NCI-H2029 treated with DMSO at 0.1 percent for 48 hours (cell line): ENCODE measurements at places on chromosomes 6 and 20.

DNA sequence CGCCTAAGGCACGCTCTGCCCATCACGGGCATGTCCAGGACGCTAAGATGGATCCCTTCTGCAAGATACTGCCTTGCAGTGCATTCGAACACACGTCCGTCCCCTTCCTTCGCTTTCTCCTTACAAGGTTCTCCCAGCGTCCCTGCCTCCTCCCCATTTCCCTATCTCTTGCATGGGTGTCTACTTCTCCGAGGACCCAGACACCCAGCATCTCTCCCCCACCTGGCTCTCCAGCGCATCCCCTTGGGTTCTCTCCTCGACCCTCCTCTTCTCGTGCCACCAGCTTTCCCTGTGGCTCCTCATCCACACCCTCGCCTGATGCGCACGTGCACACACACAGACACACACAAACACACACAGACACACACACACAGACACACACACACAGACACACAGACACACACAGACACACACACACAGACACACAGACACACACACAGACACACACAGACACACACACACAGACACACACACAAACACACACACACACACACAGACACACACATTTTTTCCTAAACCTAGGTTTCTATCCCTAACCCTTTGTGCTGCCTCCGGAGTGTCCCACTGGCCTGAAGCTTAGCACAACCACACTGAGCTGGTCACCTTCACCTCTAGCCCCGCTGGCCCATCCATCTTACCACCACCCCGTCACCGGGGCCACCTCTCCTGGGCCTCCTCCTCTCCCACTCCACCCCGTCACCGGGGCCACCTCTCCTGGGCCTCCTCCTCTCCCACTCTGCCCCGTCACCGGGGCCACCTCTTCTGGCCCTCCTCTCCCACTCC is 31.9 kb downstream of the ANKRD60 start:
- no peak for DNase-seq

DNA sequence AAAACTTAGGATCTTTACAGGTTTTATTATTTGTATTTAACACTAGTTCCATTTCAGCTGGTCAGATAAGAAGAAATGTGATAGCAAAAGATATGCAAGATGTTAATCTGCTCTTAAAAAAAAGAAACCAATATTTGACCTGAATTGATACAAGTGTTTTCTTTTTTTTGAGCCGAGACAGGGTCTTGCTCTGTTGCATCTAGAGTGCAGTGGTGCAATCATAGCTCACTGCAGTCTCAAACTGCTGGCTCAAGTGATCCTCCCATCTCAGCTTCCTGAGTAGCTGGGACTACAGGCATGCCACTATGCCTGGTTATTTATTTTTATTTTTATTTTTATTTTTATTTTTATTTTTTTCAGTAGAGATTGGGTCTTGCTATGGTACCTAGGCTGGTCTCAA is 133.0 kb downstream of the GMPR start:
- no peak for DNase-seq

- DNase-seq, result no peak
These were observed 230.7 kb upstream of the MARCKS start for GRCh38 chr6:113626475-113626874.

GRCh38 chr6:141677598-141678211 is 455.0 kb upstream of the GJE1 start:
- no peak for DNase-seq

GRCh38 chr6:129882510-129883023 is 21.5 kb upstream of the TMEM244 start:
- DNase-seq, result no peak

DNA sequence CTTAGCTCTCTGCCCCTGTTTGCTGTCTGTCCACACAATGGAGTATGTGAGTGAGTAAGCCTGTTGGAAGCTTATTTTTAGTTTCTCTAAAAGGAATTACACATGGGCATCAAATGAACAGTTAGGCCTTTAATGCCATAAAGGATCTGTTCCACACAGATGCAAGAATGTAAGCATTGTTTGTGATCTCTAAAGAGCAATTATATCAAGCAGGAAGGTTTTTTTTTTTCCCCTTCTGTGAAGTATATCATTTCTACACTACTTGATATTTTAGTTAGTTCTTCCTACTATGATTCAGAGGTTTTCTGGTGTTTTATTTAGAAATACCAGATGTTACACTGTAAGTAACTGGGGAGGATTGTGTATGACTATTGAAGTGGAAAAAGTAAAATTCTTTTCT is 627.5 kb downstream of the COL12A1 start:
- DNase-seq, result no peak

DNA sequence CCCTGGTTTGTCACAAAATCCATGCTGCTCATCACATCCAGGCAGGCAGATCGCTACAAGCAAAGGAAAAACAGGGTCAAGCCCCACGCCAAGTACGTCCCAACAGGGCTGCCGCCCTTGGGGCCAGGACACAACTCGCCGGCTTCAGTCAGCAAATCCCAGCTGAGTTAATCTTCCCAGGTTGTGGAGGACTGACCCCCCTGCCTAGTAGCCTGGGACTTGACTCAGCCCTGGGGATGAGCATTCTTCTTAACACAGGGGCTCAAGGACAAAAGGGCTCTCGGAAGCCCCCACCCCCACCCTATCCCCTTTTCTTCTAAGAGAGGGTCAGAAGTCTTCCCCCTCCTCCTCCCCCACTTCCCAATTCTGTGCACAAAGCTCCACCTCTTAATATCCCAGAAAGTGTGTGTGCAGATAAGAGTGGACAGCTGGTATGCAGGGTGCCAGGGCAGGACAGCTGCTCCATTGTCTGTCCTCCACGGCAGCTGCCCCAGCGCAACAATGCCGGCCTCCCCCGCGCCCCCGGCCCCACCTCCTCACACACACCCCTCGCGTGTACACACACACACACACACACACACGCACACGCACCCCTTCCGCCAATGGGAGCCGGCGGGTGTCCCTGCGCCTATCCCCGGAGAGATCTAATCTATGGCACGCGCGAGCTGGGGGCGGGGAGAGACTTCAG is 4.5 kb downstream of the DLL1 start:
- no peak for DNase-seq

DNA sequence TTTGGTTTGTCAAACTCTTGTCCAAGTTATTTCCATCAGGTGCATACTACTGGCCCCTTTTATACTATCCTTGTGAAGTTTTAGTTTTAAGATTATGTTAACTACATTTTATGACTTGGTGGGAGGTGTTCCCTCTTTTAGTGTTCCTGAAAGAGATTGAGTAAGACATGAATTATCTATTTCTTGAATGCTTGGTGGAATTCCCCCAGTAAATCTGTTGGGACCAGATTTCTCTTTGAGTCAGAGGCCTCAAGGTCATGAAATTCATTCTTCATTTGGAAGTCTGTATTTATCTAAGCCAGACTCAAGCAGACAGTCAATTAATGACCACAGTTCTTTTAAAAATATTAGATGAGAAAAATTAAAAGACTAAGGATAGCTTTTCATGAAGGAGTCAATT is 81.3 kb downstream of the MOXD1 start:
- DNase-seq, result no peak

DNA sequence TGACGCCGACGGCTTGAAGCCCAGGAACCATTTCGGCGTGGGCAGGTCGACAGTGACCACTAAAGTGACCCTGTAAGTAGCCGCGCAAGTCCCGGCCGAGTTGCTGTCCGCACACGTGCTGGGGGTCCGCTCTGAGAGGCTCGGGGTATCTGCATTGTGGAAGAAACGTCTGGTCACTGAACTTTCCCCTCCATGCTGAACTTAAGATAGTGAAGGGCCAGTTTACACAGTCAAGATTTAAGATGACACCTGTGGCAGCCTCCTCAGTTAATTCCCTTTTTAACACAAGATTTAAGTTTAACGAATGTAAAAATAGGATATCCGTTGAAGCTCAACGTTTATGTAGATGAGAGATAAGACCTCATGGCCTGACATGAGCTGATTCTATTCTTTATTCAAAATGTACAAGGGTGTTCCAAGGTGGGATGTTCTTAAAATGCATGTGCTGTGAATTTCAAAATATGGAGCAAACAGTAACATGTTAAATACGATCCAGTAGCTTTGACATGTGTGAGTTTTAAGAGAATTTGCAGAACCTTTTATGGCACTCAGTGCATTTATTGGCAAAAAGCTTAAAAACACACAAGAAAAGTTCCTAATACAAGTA is 116.2 kb downstream of the RTN4IP1 start:
- no peak for DNase-seq

- no peak for DNase-seq
These were observed 3.2 kb downstream of the SLC22A7 start for GRCh38 chr6:43301081-43301870.

GRCh38 chr6:20211941-20212391 is 303 bp downstream of the MBOAT1 start:
- peak; percentile 79 for DNase-seq

DNA sequence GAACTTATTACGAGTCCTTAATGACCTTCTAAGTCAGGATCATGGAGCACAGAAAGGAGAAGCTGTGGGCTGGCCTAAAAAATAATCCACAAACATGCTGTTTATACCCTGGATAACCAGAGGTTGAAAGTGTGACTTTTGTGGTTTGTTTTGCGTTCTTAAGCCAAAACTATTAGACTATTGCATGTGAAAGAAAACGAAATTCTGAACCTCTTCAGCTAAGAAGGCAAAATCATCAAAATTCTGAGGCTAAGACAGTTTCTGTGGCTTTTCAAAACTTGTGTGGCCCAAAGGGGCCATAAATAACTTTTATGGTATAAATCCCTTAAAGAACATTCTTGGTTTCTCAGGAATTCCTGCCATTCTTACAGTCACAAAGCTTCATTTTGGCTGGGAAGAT is 251.0 kb downstream of the UST start:
- no peak for DNase-seq

GRCh38 chr6:168318579-168319278 is 848 bp downstream of the DACT2 start:
- DNase-seq, result no peak

DNA sequence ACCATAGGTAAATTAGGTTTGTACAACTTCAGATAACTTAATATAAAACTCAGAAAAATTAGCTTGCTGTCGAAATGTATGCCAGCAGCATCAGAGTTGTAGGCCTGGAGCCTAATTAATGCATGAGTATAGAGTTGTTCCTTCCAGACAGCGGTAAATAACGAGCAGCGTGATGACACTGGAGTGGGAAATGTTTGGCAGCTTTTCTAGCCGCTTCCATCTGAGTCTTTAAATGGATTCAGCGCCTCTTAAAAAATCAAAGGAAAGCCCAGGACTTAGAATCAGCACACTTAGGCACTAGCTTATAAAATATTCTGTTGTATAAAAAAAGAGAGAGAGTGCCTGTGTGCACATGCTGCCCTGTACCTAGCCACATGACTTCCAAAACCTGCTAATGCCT is 43.7 kb upstream of the SYNJ2 start:
- DNase-seq, result peak; percentile 6

GRCh38 chr6:17022604-17023003 is 79.2 kb upstream of the STMND1 start:
- DNase-seq, result no peak

DNA sequence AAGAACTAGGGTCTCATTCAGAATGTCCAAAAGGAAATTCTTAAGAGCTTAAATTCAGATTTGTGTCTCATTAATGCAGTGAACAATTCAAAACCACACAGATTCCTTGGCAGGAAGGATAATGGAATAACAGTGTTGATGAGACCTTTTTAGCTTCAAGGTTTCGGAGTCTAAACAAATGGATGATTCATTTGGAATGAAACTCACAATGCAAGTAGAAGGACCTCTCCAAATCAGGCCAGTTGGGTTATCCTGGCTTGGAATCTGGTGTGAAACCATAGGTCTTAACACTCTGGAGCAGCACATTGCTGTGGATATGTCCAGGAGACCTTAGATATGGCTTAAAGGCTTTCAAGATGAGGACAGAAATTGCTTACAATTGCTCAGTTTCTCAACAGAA is 44.9 kb downstream of the KCTD20 start:
- no peak for DNase-seq

DNA sequence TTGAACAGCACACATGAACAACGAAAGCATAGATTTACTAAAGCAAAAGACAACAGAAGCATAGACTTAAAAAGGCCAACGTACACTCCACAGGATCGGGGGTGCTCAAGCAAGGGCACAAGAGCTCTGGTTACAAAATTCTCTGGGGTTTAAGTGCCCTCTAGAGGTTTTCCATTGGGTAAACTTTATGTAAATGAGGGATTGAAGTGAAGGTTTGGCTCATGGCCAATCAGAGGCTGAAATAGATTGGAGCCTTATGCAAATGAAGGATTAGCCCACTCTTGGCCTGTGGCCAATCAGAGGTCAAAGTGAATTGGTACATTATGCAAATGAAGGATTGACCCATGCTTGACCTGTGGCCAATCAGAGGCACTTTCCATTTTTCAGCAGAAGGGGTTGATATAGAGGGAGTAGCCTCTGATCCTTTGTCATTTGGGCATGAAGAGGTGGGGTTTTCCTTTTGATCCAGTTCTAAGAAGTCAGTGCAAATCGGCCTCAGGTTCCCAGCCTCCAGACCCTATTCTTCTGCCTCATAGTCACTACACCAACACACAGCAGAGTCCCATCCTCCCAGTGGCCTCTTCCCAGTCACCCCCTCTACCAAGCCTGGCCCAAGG is 244.9 kb downstream of the THBS2 start:
- DNase-seq, result peak; percentile 60
